Suppressor macrophage treated with lipopolysaccharide for 1 hour (primary cell): ENCODE measurements at places on chromosomes 16 and 17.
A peak's percentile ranks its signal among the peaks of the same experiment; 100 is the strongest.

DNA sequence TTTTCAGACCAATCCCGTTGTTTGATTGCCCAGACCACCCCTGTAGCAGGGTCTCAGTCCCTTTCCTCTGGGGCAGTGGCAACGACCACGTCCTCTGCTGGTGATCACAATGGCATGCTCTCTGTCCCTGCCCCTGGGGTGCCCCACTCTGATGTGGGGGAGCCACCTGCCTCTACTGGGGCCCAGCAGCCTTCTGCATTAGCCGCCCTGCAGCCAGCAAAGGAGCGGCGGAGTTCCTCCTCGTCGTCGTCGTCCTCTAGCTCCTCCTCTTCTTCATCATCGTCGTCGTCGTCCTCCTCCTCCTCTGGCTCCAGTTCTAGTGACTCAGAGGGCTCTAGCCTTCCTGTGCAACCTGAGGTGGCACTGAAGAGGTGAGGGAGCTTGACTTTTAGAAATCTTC, 9.2 kb downstream of the ELOB start:
- DNase-seq = no peak

DNA sequence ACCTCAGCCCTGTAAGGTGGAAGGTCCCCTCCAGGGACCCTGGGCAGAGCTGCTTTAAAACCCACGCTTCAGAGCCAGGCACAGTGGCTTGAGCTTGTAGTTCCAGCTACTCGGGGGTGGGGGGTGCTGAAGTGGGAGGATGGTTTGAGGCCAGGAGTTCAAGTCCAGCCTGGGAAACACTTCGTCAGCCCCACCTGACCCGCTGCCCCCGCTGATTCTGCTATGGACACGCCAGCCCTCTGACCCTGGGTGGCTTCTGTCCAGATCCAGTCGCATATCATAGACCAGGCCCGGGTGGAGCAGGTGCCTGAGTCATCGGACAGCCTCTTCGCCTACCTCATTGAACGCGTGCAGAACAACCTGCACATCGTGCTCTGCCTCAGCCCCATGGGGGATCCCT, 35.2 kb upstream of the KDM6B start:
- no peak for DNase-seq

DNA sequence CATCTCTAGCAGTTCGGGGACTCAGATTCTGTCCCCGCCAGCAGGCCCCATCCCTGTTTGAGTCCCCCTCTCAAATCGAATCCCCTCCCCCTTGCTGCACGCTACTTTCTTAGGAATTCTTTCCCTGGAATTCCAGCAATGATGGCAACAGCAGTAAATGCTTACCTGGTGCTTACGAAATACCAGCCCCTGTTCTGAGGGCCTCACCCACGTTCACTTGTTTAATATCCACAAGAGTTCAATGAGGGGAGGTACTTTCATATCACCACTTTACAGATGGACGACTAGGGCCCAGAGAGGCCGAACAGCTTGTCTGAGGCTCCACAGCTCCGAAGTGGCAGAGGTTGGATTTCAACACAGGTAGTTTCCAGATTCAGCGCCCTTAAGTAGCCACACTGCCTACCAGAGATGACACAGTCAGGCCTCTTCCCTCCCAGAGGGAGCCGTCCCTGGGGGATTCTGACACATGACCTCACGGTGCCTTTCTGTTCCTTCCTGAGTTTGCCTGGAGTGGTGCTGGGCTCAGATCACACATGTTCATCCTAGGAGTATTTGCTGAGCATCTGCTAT, 120.7 kb upstream of the GSE1 start:
- DNase-seq = peak; percentile 29

DNA sequence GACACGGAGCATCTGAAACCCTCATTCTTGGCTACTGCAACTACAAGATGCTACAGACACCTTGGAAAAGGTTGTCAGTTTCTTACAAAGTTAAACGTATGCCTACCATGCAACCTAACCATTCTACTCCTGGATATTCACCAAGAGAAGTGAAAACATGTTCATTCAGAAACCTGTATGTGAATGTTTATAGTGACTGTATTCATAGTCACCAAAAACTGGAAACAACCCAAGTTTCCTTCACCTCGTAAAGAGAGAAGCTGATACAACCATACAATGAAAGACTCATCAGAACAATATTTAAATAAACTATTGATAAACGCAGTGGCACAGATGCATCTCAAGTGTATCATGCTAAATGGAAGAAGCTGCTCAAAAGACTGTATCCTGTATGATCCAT, 55.4 kb upstream of the CHMP6 start:
- no peak for DNase-seq
